ENCODE measurements at places on chromosomes 1 and 21. TPM values are rescaled to one million over a fixed set of nuclear protein-coding genes. Genes with fewer than 3 reads are reported as not detected.

VAMP3 gene
- 33.7 TPM for total RNA-seq

TNNT2 gene
- total RNA-seq, result not detected

MYBPH gene
- total RNA-seq, result not detected

KCNJ15 gene
- total RNA-seq, result not detected

WDR64 gene
- total RNA-seq, result 0.31 TPM

ZNF436 gene
- total RNA-seq, result 5.0 TPM

ADAMTS5 gene
- total RNA-seq, result not detected

SERPINC1 gene
- not detected for total RNA-seq

OR2L8 gene
- total RNA-seq, result not detected

ZNF692 gene
- 66.8 TPM for total RNA-seq

CLDN8 gene
- total RNA-seq, result not detected

LMOD1 gene
- total RNA-seq, result not detected

MAB21L3 gene
- total RNA-seq, result not detected

SLC30A10 gene
- not detected for total RNA-seq

RHOC gene
- 85.6 TPM for total RNA-seq

VSIG8 gene
- total RNA-seq, result not detected

ARHGEF16 gene
- not detected for total RNA-seq

LHX8 gene
- not detected for total RNA-seq

CACNA1S gene
- total RNA-seq, result not detected

FCRL3 gene
- total RNA-seq, result 0.37 TPM

CD1E gene
- total RNA-seq, result not detected

LRRC42 gene
- total RNA-seq, result 26.8 TPM

NUDT17 gene
- 2.2 TPM for total RNA-seq

EDARADD gene
- 1.2 TPM for total RNA-seq

PDPN gene
- not detected for total RNA-seq

LAD1 gene
- not detected for total RNA-seq

AGT gene
- not detected for total RNA-seq

ADGRL4 gene
- not detected for total RNA-seq

AZIN2 gene
- 12.0 TPM for total RNA-seq

SIM2 gene
- total RNA-seq, result not detected

AURKAIP1 gene
- total RNA-seq, result 123 TPM

CGN gene
- total RNA-seq, result 0.34 TPM

CRP gene
- not detected for total RNA-seq

CCDC185 gene
- not detected for total RNA-seq

ASCL5 gene
- not detected for total RNA-seq

PARK7 gene
- 302 TPM for total RNA-seq

PFKL gene
- 191 TPM for total RNA-seq

SDHB gene
- total RNA-seq, result 90.4 TPM
